Stimulated activated CD4-positive, alpha-beta T cell treated with anti-CD3 and anti-CD28 coated beads, TNF-alpha, amount 100 ng/mL, for 24 hours (primary cell): ENCODE measurements at places on chromosomes 13 and 19.

DNA sequence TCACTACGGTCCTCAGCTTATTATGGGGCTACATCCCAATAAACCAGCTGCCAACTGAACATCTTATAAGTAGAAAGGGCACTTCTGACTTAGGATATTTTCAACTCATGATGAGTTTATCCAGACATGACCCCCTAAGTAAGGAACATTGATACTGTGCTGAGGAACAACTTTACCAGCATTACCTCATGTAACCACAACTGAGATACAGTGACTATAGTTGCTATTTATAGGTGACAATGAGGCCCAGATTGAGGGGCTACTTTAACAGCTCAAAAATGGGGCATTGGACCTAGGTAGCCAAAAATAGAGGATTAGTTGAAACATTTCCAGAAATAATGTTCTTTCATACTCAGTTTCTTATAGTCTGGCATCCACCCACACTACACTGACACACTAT lies 26.8 kb downstream of the SKA3 start:
- DNase-seq = no peak

DNA sequence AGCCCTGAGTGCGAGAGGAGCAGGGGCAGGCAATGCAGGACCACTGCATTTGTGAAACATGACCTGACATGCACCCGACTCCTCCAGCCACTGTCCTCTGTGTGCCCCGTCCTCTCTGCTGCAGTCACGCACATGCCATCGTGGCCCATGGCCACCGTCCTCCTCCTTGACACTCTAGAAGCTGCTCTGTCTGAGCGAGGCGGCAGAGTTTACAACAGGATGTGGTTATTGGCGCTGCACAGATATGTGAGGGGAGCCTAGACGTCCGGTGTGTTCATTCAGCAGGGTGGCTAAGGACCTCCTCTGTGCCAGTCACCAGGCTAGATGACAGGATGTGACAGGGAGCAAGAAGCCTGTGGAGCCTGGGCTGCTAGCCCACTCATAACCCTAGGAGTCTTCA lies 277.8 kb downstream of the FOXO1 start:
- peak; percentile 45 for DNase-seq

GRCh38 chr19:48560095-48560530 lies 8.1 kb downstream of the SULT2B1 start:
- DNase-seq = no peak

- no peak for DNase-seq
These were observed 1.6 kb downstream of the MAP2K7 start for GRCh38 chr19:7905268-7905667.

- no peak for DNase-seq
These were observed 33.2 kb upstream of the KATNAL1 start for GRCh38 chr13:30340331-30341250.

GRCh38 chr19:8142513-8142900 lies 6.9 kb downstream of the FBN3 start:
- DNase-seq = no peak

- DNase-seq = no peak
These were observed 8.5 kb downstream of the SOX21 start for GRCh38 chr13:94703721-94704314.

GRCh38 chr19:29630655-29631054 lies 24.6 kb downstream of the POP4 start:
- DNase-seq = no peak

GRCh38 chr19:47093841-47094240 lies 19.7 kb downstream of the ZC3H4 start:
- peak; percentile 26 for DNase-seq

GRCh38 chr13:111548805-111549204 lies 228.4 kb downstream of the TEX29 start:
- no peak for DNase-seq

- DNase-seq = no peak
These were observed 19.8 kb upstream of the SPART start for GRCh38 chr13:36366031-36366430.

- no peak for DNase-seq
These were observed 7.1 kb upstream of the CIRBP start for GRCh38 chr19:1261798-1262622.

- no peak for DNase-seq
These were observed 17.9 kb upstream of the CACTIN start for GRCh38 chr19:3644351-3645066.

DNA sequence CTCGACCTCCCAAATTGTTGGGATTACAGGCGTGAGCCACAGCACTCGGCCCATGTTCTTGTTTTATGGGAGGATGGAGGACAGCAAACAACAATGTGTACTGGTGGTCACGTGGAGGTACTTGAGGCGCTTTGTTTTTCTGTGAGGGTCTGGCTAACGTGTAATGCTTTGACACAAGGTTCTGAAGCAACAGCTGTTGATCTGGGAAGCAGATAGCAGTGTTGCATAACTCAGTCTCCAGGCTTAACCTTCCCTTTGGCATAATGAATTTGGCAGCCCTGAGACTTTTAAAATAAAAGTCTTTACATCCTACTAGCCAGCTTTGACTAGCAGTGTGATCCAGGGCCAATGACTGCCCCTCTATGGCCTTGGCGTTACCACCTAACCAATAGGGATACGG lies 6.9 kb upstream of the ZNF580 start:
- DNase-seq = no peak

GRCh38 chr13:80727321-80727975 lies 386.5 kb upstream of the SPRY2 start:
- DNase-seq = no peak

DNA sequence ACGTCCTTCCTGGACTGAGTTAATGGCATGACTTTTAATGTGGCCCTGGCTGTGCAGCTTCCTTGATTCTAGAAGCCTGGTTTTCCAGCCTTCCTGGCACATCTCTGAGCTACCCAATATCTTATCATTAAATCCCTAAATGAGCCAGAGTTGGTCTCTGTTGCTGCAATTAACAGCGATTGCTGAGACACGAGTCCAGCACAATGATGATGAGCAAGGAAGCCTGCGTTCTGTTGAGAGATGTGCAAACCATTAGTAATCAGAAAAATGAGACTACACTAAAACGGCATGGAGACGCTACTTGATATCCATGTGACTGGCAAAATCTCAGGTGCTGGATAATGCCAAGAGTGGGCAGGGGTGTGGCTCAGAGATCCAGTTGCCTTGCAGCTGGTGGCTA lies 26.2 kb downstream of the GPR42 start:
- no peak for DNase-seq

DNA sequence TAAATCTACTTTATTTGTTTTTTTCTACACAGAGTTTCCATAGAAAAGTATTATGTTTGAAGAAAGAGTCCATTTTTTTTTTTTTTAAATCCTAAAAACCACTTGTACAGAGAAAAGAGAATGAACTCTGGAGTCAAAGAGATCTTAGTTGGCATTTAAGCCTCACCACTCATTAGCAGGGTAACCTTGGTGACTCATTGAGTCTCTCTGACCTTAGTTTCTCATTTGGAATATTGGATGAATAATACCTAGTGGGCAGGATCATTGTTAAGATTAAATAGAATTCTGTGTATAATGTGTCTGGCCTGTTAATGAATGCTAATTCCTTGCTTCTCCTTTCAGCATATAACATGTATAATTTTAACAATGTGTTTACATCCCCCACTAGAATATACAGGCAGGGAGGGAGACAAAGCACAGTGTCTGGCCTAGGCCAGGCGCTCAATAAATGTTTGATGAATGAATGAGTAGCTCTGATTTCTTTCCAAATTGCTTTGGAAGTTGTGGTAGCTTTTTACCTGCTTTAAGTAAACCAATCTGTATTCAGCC lies 48.7 kb upstream of the MYCBP2 start:
- DNase-seq = no peak

- DNase-seq = no peak
These were observed 4.4 kb downstream of the PLEKHJ1 start for GRCh38 chr19:2231621-2232221.

DNA sequence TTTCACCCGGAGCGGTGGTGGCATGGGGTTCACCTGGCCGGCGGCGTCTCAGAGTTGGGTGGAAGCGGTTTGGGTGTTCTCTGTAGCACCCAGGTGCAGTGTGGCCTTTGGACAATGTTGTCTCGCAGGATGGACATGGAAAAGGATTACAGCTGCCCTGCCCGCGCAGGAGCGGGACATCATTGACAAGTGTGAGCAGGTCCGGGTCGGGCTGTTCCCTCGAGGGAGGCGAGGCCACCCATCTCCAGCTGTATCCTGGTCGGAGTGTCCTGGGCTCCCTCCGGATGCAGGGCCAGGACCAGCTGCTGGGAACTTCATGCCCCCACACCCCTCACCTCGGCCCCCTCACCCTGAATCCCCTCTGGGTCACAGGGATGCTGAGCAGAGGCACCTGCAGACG lies 7.8 kb upstream of the ZNF14 start:
- DNase-seq = no peak

GRCh38 chr19:49773663-49774350 lies 7.0 kb downstream of the AP2A1 start:
- DNase-seq = no peak

DNA sequence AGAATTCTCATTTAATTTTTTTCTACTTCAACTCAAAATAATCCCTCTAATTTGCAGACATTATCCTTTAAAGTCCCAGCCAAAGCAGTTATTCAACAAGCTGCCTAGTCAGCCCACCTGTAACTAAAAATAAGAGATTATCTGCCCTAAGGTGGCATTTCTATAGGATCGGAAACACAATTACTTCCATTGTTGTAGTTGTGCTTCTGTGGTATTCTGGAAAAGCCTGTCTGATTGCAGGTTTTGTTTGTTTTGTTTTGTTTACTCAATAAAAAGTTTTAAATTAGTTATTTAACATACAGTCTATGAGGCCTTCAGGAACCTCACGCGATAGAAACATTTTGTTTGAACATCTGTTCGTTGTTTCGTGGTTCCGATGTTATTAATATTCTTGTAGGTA lies 101.0 kb downstream of the ZIC5 start:
- no peak for DNase-seq

DNA sequence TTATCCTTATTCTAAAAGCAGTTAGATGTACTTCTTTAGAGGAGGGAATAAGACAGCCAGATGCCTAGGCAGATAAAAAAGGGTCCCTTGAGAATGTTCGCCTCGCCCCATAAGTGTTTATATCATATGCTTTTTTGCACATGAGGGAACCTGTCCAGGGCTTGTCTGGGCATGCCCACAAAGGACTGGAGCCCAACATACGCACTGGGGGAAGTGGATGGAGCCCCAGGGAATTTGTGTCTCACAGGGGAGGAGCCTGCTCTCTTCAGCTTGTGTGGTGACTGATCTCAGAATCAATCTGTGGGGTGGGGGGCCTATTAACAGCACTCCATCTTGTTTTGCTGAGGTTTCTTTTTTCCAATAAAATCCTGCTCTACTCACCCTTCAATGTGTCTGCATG lies 22.6 kb downstream of the MED4 start:
- DNase-seq = no peak

DNA sequence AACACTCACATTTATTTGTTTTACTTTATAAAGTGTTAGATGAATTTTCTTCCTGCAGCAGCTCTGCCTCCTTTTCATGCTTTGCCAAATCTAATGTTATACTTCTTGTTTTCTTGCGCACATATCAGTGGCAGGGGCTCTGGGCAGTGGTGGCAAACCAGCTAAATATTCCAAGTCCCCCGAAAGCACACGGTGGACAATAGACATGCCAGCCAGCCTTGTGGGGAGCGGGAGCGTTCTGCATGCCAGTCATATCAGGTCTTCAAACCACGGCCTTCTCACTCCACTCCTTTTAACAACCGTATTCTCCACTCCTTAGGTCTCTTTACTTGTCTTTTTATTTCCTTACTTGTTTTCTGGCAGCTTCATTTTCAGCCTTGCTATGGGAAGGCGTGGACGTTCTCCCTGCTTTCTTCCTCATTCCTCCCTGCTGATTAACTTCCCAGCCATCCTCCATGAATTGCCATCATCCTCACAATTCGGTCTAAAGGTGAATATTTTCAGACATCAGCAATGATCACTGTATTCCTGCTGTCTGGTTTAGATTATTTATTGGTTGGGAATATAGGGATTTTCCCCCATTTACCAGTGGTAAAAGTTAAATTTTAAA lies 77.1 kb upstream of the WASF3 start:
- DNase-seq = no peak

GRCh38 chr13:41905600-41906254 lies 55.2 kb downstream of the VWA8 start:
- no peak for DNase-seq

DNA sequence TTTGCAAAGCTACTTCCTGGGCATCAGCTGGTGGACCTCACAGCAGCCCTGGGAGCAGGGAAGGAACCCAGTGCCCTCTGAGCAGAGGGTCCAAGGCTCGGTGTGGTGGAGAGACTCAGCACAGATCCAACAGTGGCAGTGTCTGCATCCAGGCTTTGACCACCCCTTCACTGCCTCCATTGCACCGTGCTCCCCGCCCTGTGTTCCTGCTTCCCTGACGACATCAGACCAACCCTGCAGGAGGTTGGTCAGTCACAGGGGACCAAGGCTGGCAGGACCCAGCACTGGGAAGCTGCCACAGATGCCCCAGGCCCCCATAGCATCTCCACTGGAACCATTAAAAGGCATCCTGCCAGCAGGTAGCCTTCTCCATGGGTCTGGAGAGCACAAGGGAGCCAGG lies 7.8 kb upstream of the VSTM2B start:
- no peak for DNase-seq

- no peak for DNase-seq
These were observed 34.5 kb upstream of the SMAD9 start for GRCh38 chr13:36954542-36954941.
